ENCODE measurements at places on chromosomes 7 and 10. TPM values are rescaled to one million over a fixed set of nuclear protein-coding genes. Genes with fewer than 3 reads are reported as not detected.

DNA sequence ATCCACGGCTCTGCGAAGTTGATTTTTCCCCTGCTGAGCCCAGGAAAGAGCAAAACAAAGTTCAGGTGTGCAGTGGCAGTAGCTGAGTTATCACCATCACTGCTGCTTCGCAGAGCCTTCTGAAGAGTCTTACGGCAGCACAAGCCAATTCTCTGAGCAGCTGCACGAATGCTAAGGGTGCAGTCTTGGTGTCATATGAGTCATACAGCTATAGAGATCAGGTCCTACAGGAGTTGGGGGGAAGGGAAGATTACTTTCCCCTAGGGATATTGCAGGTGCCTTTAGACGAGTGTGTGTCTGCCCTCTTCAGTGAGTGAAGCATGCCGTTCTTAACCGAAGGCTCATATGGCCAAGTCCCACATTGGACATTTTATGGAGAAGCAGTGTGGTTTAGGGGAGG, 227.8 kb downstream of the CELF2 start:
- H3K4me1 ChIP-seq = peaks cover 58% of the 10 kb centered on the region
- H3K4me3 ChIP-seq = no peak overlapping the region
- DNase-seq = no peak
- H3K27me3 ChIP-seq = no peaks in the 10 kb centered on the region
- H3K27ac ChIP-seq = peak overlapping the region; percentile 2
- peaks cover 16% of the 10 kb centered on the region for H3K36me3 ChIP-seq

- peak within 1 kb of the TSS; percentile 97 for H3K4me3 ChIP-seq
- no peaks in the 10 kb centered on the region for H3K27me3 ChIP-seq
- H3K4me1 ChIP-seq = peaks cover 51% of the 10 kb centered on the region
- peak; percentile 96 for DNase-seq
- peak within 1 kb of the TSS; percentile 87 for H3K27ac ChIP-seq
- peaks cover 44% of the 10 kb centered on the region for H3K36me3 ChIP-seq
Measured at GRCh38 chr7:100478958-100479660, at the start of gene TSC22D4. Gene TSC22D4 (minus strand): TSS chr7:100479214. CDS start chr7:100478038, 1,176 bp downstream.

Gene PRLHR
- total RNA-seq = not detected

DNA sequence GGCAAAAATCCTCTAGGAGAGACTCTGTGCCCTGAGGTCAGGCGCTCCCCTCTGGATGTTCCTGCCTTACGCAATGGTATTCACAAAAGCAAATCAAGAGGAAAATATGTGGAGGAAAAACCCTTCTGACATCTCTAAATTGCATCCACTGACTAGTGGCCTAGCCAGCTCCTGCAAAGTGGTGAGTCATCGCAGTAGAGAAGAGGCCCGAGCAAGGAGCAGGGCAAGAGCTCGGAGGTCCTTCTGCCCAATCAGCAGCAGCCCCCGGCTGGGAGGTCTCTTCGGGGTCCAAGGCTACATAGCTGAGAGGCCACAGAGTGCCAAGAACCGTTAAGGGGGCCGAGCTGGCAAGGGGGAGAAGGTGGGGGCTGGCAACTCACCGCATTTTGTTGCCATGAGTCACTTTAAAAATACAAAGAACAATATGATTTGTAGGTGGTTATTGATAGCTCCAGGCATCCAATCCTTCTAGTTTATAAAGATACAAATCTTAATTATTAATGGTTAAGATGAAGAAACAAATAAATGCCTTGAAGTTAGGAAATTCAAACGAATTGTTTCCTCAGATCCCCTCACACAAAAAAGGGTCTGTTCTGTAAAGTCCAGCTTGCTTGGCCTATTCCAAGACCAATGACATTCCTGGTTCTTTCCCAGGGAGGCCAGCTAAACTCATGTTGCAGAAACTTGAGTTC, 161.6 kb downstream of the PKD1L1 start:
- H3K4me1 ChIP-seq = no peaks in the 10 kb centered on the region
- H3K27me3 ChIP-seq = no peaks in the 10 kb centered on the region
- no peak overlapping the region for H3K27ac ChIP-seq
- H3K36me3 ChIP-seq = no peaks in the 10 kb centered on the region
- no peak overlapping the region for H3K4me3 ChIP-seq

DNA sequence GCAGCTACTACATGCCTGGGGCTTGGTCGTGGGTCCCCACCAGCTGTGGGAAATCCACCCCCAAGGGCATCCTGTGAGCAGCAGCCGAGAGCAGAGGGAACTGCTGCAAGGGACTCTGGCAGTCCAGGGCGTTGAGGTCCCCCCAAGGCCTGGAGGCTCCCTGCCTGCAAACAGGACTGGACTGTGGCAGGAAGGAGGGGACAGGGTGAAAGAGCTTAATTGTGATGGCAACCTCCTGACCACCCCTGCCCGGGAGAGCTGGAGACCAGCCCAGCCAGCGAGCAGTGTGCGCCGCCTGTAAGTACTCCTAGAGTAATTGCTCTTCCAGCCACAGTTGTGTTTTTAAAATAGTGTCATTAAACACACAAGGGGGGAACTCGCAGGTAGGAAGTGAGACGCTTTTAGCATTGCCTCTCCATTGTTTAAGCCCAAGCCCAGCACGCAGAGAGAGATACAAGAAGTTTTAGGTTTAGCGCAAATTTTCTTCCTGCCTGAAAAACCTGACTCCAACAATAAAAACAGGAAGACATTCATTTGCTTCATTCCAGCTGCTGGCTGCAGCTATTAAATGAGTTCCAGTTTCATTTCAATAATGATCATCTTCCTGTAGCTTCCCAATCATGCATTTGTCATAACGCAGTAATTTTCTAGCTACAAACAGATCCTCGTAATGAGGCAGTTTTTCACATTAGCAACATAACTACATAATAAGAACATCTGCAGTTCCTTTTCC, 111.1 kb downstream of the EBF3 start:
- no peaks in the 10 kb centered on the region for H3K4me1 ChIP-seq
- H3K27ac ChIP-seq = no peak overlapping the region
- H3K4me3 ChIP-seq = no peak overlapping the region
- H3K36me3 ChIP-seq = no peaks in the 10 kb centered on the region
- DNase-seq = no peak
- H3K27me3 ChIP-seq = no peaks in the 10 kb centered on the region

Gene STEAP2
- total RNA-seq = not detected

Gene ADARB2
- 13.6 TPM for total RNA-seq

DNA sequence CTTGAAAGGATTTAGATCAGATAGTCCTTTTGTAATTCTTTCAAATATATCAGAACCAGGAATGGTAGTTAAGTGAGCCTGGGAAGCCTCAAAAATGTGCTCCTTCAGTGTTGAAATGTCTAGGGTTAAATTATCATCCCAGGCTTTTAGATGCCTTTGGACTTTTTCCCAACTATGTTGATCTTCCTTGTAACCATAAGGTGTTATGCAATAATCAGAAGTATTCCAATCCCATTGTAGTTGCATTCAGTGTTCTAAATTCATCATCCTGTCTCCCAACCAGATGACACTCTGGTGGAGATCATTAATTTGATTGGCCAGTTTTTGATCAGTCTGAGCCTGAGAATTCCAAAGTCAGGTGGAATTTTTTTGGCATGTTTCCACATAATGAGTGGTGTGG, 35.1 kb upstream of the AKR1C2 start:
- H3K4me3 ChIP-seq = no peak overlapping the region
- no peak overlapping the region for H3K27ac ChIP-seq
- no peaks in the 10 kb centered on the region for H3K4me1 ChIP-seq

Measured in naive thymus-derived CD4-positive, alpha-beta T cell (primary cell).